Activated T-cell treated with anti-CD3 and anti-CD28 coated beads, Interleukin-2, amount 50 U/mL, for 72 hours (primary cell): ENCODE measurements at places on chromosomes 3 and 15.
A peak's percentile ranks its signal among the peaks of the same experiment; 100 is the strongest.

GRCh38 chr3:38278841-38279240 lies 3.3 kb upstream of the SLC22A14 start:
- DNase-seq = no peak
- no peaks in the 10 kb centered on the region for H3K36me3 ChIP-seq
- H3K27ac ChIP-seq = no peak overlapping the region
- no peaks in the 10 kb centered on the region for H3K27me3 ChIP-seq
- H3K4me3 ChIP-seq = no peak overlapping the region

DNA sequence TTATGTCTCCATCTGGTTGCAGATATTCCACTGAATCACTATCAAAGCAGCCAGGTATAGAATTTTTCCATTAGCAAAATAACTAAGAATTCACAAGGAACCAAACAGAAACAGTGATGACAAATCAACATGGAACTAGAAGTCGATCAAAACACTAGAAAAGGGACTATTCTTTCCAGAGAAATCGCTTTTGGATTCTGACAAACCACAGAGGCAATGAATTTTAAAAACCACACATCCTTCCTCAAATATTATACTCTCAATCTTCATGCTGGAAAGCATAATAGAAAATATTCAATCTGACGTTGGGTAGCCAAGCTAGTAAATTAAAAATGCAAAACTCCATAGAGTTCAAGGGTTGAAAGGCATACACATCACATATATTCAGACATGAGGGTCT lies 93.2 kb upstream of the PPIB start:
- H3K36me3 ChIP-seq = no peaks in the 10 kb centered on the region
- no peaks in the 10 kb centered on the region for H3K27me3 ChIP-seq
- DNase-seq = no peak

GRCh38 chr15:101458158-101458900 lies 31.2 kb downstream of the PCSK6 start:
- H3K27me3 ChIP-seq = peaks cover 7% of the 10 kb centered on the region
- H3K27ac ChIP-seq = no peak overlapping the region
- no peak overlapping the region for H3K4me3 ChIP-seq
- H3K36me3 ChIP-seq = no peaks in the 10 kb centered on the region
- DNase-seq = no peak

- peaks cover 8% of the 10 kb centered on the region for H3K4me1 ChIP-seq
- H3K36me3 ChIP-seq = no peaks in the 10 kb centered on the region
- H3K27ac ChIP-seq = no peak overlapping the region
- no peak overlapping the region for H3K4me3 ChIP-seq
Measured at GRCh38 chr3:170813266-170813665, 56.7 kb downstream of the RPL22L1 start.

- H3K4me1 ChIP-seq = no peaks in the 10 kb centered on the region
- no peak overlapping the region for H3K27ac ChIP-seq
- no peak overlapping the region for H3K4me3 ChIP-seq
- H3K27me3 ChIP-seq = no peaks in the 10 kb centered on the region
- H3K36me3 ChIP-seq = no peaks in the 10 kb centered on the region
Measured at GRCh38 chr3:168467115-168467714, 371.5 kb upstream of the GOLIM4 start.

DNA sequence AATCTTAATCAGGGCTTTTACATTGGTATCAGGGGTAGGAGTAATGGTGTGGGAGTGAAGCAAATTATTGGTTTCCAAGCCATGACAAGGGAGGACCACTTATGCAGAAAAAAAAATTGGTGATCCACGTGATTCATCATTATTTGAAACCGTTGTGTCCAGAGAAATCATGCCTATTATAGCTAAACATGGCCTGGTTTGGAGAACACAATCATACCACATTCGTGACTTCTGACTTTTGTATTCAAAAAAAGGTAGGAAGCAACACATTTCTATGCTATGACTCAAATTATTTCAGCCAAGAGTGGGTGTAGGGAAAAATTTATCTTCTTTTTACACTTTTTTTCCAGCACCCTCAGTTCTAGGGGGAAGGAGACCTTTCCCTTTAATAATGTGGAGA lies 924.3 kb upstream of the GBE1 start:
- H3K36me3 ChIP-seq = no peaks in the 10 kb centered on the region
- H3K27ac ChIP-seq = no peak overlapping the region
- DNase-seq = no peak

- no peaks in the 10 kb centered on the region for H3K4me1 ChIP-seq
- no peak overlapping the region for H3K4me3 ChIP-seq
- no peaks in the 10 kb centered on the region for H3K36me3 ChIP-seq
- H3K27me3 ChIP-seq = no peaks in the 10 kb centered on the region
- DNase-seq = peak; percentile 48
- H3K27ac ChIP-seq = no peak overlapping the region
Measured at GRCh38 chr3:193572426-193572908, 17.8 kb upstream of the ATP13A4 start.

DNA sequence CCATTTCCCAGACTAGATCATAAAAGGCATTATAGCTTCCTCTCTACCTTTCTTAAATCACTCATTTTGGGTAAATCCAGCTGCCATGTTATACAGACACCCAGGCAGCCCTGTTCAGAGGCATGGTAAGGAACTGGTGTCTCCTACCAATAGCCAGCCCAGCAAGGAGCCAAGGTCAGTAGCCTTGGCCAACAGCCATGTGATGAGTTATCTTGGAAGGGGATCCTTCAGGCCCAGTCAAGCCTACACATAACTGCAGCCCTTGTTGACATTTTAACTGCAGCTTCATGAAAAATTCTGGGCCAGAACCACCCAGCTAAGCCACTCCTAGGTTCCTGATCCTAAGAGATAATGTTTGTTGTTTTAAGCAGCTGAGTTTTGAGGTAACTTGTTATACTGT lies 29.0 kb upstream of the ZMAT3 start:
- H3K4me3 ChIP-seq = no peak overlapping the region
- DNase-seq = no peak
- no peak overlapping the region for H3K27ac ChIP-seq
- H3K4me1 ChIP-seq = no peaks in the 10 kb centered on the region

GRCh38 chr15:78739206-78739605 lies 72.1 kb downstream of the ADAMTS7 start:
- H3K36me3 ChIP-seq = no peaks in the 10 kb centered on the region
- no peaks in the 10 kb centered on the region for H3K4me1 ChIP-seq
- H3K27ac ChIP-seq = no peak overlapping the region
- no peak for DNase-seq

GRCh38 chr3:157027861-157028745 lies 131.8 kb downstream of the CCNL1 start:
- H3K27ac ChIP-seq = no peak overlapping the region
- no peaks in the 10 kb centered on the region for H3K36me3 ChIP-seq
- H3K27me3 ChIP-seq = peaks cover 24% of the 10 kb centered on the region
- no peak for DNase-seq
- H3K4me3 ChIP-seq = no peak overlapping the region

- no peak for DNase-seq
- H3K4me3 ChIP-seq = no peak overlapping the region
- H3K36me3 ChIP-seq = no peaks in the 10 kb centered on the region
- H3K4me1 ChIP-seq = peaks cover 2% of the 10 kb centered on the region
- peaks cover 13% of the 10 kb centered on the region for H3K27me3 ChIP-seq
- H3K27ac ChIP-seq = no peak overlapping the region
Measured at GRCh38 chr15:48324949-48325348, 6.3 kb upstream of the DUT start.

DNA sequence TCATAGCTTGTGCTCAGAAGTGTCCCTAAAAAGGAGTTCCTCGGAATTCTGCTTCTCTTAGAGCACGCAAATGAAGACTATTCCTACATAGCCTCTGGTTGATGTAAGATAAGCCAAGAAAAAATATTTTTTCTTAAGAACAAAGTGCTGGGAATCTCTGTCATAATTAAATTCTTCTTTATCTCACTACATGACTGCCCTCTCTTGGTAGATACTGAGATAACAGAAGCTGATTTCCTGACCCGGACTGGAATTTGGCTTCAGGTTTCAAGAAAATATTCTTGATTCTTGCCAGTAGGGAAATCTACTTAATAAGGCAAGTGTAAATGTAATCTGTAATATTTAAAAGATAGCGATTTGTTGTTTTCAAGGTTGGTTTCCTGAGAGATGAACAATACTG lies 31.3 kb upstream of the SETMAR start:
- peaks cover 11% of the 10 kb centered on the region for H3K4me1 ChIP-seq
- H3K27ac ChIP-seq = no peak overlapping the region
- no peak overlapping the region for H3K4me3 ChIP-seq
- DNase-seq = no peak
- H3K36me3 ChIP-seq = no peaks in the 10 kb centered on the region

GRCh38 chr3:98920166-98920565 lies 18.7 kb upstream of the DCBLD2 start:
- no peak for DNase-seq
- H3K4me3 ChIP-seq = no peak overlapping the region
- no peak overlapping the region for H3K27ac ChIP-seq
- no peaks in the 10 kb centered on the region for H3K4me1 ChIP-seq

DNA sequence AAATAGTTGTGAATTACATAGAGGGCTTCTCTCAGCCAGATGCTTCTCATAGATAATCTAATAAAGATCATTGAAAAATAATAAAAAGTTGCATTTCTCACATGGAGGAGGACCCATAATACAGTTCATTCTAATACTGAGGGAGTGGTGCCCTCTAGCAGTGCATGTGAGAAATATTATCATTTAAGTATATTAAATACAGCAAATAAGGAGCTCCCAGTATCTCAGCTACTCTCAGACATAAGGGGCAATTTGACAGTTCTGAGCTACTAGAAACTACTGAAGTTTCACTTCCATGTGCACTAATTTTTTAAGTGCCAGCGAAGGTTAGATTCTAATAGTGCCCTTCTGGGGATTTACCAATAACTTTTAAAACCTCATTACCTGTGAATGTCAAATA lies 188.3 kb downstream of the IL5RA start:
- H3K27ac ChIP-seq = no peak overlapping the region
- no peaks in the 10 kb centered on the region for H3K36me3 ChIP-seq
- no peak for DNase-seq
- H3K27me3 ChIP-seq = no peaks in the 10 kb centered on the region
- no peak overlapping the region for H3K4me3 ChIP-seq

GRCh38 chr3:43818229-43818628 lies 127.5 kb downstream of the ABHD5 start:
- H3K4me3 ChIP-seq = peak overlapping the region; percentile 22
- H3K4me1 ChIP-seq = peaks cover 12% of the 10 kb centered on the region
- DNase-seq = no peak
- H3K27me3 ChIP-seq = peaks cover 12% of the 10 kb centered on the region

GRCh38 chr3:183620252-183620628 lies 15.2 kb upstream of the KLHL24 start:
- no peak overlapping the region for H3K27ac ChIP-seq
- H3K27me3 ChIP-seq = no peaks in the 10 kb centered on the region
- DNase-seq = no peak
- H3K4me1 ChIP-seq = no peaks in the 10 kb centered on the region

DNA sequence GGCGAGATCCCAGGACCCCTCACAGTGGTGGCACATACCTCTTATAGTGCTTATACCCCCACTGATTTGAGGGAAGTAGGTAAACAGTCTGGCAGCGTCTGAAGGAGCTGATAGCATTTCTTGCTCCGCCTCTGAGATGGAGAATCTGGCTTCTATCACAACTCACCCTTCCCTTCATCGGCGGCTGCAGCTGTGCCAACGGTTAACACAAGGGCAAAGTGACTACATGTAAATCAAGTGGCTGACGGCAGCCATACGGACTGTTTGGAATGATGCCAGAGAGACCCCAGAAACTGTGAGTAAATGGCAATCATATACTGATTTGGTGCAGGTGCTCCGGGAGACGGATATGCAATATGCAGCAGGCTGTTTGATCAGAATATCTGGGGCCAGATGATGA lies 66.8 kb upstream of the UNC13C start:
- no peak for DNase-seq
- H3K36me3 ChIP-seq = no peaks in the 10 kb centered on the region
- H3K4me3 ChIP-seq = no peak overlapping the region

- H3K4me1 ChIP-seq = peaks cover 4% of the 10 kb centered on the region
- no peaks in the 10 kb centered on the region for H3K27me3 ChIP-seq
- H3K36me3 ChIP-seq = no peaks in the 10 kb centered on the region
Measured at GRCh38 chr3:132445817-132446216, 28.5 kb downstream of the DNAJC13 start.

DNA sequence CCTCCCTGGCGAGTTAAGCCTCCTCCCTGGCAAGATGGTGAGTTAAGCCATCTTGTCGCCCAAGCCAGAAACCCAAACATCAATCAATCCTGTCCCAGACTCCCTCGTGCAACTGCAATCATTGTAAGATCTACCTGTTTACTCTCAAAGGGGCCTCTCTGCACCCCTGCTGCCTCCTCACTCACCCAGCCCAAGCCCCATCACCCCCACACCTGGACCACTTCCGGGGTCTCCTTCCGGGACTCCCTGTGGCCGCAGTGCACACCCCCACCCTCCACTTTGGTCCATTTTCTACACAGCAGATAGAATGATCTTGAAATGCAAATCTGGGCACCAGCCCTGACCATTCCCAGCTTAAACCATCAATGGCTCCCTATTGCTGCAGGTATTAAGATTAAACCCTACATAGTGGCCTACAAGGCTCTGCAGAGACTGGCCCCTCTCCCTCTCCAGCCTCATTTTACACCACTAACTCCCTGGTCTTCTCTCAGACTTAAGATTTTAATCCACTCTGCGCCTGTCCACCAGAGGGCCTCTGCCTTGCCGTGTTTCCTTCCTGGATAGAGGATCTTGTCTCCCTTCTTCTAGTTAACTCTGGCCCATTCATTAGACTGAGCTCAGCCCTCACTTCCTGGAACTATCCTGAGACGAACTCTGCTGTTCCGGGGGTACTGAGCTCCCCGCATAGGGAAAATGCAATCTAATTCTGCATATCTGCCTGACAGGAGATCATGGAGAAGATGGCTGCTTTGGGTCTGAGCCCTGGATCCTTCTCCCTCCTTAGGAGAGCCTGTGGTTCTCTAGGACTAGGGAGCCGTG lies 41.9 kb upstream of the SLC6A1 start:
- no peak overlapping the region for H3K4me3 ChIP-seq
- DNase-seq = no peak
- no peaks in the 10 kb centered on the region for H3K27me3 ChIP-seq

- H3K4me3 ChIP-seq = no peak overlapping the region
- peaks cover 34% of the 10 kb centered on the region for H3K27me3 ChIP-seq
- no peak for DNase-seq
- no peak overlapping the region for H3K27ac ChIP-seq
- H3K4me1 ChIP-seq = no peaks in the 10 kb centered on the region
- no peaks in the 10 kb centered on the region for H3K36me3 ChIP-seq
Measured at GRCh38 chr15:79169526-79170133, 79.0 kb upstream of the RASGRF1 start.

DNA sequence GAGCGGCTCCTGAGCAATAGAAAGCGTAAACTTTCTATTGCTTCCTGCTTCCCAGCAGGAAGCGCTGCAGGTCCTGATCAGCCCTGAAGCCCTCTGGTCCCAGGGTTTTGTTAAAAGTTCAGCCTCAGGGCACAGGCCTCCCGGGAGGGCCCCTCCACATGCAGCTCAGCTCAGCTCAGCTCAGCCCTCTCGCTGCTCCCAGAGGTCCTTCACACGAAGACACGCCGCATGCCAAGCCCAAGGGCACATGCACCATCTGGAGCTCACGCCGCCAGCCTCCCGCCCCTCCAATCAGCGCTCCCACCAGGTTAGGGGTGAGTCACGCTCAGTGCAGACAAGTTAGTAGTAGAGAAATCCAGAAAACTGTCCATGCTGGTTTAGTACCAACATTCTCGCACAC lies 12.7 kb downstream of the TKT start:
- no peak overlapping the region for H3K4me3 ChIP-seq
- peaks cover 12% of the 10 kb centered on the region for H3K4me1 ChIP-seq
- no peaks in the 10 kb centered on the region for H3K27me3 ChIP-seq
- no peaks in the 10 kb centered on the region for H3K36me3 ChIP-seq

- no peak overlapping the region for H3K27ac ChIP-seq
- H3K4me3 ChIP-seq = no peak overlapping the region
- peaks cover 6% of the 10 kb centered on the region for H3K27me3 ChIP-seq
Measured at GRCh38 chr3:56238299-56238698, 230.0 kb downstream of the ERC2 start.

- no peak overlapping the region for H3K4me3 ChIP-seq
- H3K27ac ChIP-seq = no peak overlapping the region
- DNase-seq = no peak
- H3K27me3 ChIP-seq = peaks cover 14% of the 10 kb centered on the region
- H3K36me3 ChIP-seq = no peaks in the 10 kb centered on the region
Measured at GRCh38 chr15:66014022-66014421, 144.7 kb downstream of the RAB11A start.
